Activated CD8-positive, alpha-beta memory T cell treated with anti-CD3 and anti-CD28 coated beads for 24 hours (primary cell): ENCODE measurements at places on chromosomes 11 and 22.

DNA sequence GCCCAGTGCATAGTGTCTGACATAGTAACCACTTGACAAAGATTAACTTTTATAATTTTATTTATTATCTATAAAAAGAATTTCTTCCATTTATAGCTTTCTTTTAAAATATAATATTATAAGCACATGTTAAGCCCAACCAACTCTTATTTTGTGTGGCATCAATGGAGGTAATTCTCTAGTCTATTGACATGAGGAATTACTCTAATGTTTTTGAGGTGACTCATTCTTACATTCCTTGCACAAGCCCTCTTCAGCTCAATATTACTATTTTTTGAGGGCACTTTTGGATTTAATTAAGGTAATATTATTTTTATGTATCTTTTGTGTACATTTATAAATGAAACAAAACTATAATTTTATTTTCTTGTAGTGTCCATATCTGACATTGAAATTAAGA, 59.6 kb downstream of the AASDHPPT start:
- DNase-seq = no peak

- peak; percentile 78 for DNase-seq
Measured at GRCh38 chr11:1890856-1891830, 552 bp downstream of the PRR33 start.

DNA sequence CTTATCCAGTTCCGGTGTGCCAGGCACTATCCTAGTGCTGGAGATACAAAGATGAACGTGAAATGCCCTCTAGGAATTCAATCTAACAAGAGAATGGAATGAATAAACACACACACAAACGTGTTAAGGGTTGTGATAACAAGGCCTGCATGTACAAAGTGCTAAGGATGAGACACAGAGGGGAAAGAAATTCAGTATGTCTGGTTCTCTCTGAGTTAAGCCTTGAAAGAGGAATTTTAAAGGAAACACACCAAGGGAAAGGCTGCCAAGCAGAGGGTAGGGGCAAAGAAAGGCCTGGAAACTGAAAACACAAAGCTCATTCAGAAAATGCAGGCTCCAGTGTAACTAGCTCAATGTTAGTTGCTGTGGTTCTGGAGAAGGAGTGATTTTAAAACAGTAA, 4.2 kb downstream of the CHKA start:
- no peak for DNase-seq

DNA sequence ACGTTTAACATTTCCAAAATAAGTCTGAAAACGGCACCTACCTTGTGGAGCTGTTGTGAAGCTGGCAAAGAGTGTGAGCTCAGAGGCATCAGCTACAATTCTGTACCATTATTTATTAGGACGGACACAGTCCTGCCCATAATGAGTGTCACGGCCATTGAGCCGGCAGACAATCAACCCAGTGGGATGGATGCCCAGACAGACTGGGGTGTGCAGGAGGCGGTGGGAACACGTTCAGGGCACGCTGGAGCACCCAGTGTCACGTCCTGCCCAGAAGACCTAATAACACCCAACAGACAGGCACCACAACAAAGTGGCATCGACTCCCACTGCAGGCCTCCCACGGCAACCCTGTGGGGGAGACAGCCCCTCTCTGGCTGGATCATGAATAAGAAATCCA, 34.5 kb downstream of the TPST2 start:
- no peak for DNase-seq

GRCh38 chr11:98177925-98178324, 842.8 kb upstream of the CNTN5 start:
- DNase-seq = no peak
